Pericardium fibroblast (primary cell): ENCODE measurements at places on chromosomes 2 and 18. TPM values are rescaled to one million over a fixed set of nuclear protein-coding genes. Genes with fewer than 3 reads are reported as not detected.

Gene SMAD7
- 10.3 and 32.3 TPM in 2 replicates for total RNA-seq

Gene TSPYL6
- total RNA-seq = not detected in 2 replicates

Gene FER1L5
- under 0.01 TPM in 1 of 2 replicates, not detected in the other for total RNA-seq

Gene ZNF512
- total RNA-seq = 18.4 and 19.6 TPM in 2 replicates

Gene TTN
- total RNA-seq = under 0.01 and 12.0 TPM in 2 replicates
